ENCODE measurements at places on chromosomes 7 and 10. TPM values are rescaled to one million over a fixed set of nuclear protein-coding genes. Genes with fewer than 3 reads are reported as not detected.

DNA sequence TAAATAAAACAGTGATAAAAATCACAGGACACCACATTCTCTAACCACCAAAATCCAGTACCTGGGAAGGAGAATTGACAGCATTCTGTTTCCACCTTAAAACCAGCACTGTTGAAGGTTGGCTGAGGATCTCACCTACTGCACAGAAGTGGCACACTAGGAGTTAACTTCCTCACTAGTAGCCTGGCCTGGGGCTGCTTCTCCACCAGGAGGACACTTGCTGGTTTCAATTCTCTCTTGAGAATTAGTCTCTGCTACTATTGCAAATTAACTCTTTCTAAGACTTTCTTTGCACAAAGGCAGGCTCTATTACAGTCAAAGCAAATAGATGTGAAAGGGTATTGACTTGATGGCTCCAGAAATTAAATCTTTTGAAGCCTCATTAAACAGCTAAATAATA lies 2.3 kb upstream of the CTTNBP2 start:
- DNase-seq = no peak

- DNase-seq = no peak
Observed at GRCh38 chr10:127999297-128000129, 92.6 kb downstream of the PTPRE start.

GRCh38 chr10:106537866-106538265 lies 626.6 kb downstream of the SORCS1 start:
- DNase-seq = no peak

- DNase-seq = no peak
Observed at GRCh38 chr10:11154333-11154732, 136.7 kb downstream of the CELF2 start.

GRCh38 chr7:73741600-73741999 lies 3.0 kb upstream of the ABHD11 start:
- no peak for DNase-seq

GRCh38 chr7:103613655-103614642 lies 167.9 kb upstream of the SLC26A5 start:
- DNase-seq = no peak

GRCh38 chr7:64832136-64832535 lies 37.9 kb downstream of the ZNF138 start:
- DNase-seq = no peak

DNA sequence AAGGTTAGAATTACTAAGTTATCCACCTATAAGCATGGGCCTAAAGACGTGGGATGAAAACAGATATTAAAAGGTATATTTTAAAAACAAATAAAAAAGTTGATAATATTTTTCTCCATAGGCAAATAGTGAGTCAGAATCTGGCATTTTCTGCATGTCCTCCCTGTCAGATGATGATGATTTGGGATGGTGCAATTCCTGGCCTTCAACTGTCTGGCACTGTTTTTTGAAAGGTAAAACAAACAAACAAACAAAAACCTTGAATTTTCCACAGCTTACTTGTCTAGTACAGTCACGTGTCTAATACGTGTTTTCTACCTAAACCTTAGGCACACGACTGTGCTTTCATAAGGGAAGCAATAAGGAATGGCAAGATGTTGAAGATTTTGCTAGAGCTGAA lies 17.4 kb downstream of the HBP1 start:
- no peak for DNase-seq

Gene MAP3K8
- total RNA-seq = 6.3 TPM
